ENCODE measurements at places on chromosomes 4 and X.

GRCh38 chrX:1444561-1445500 is 7.9 kb downstream of the ASMTL start:
- no peak for DNase-seq

DNA sequence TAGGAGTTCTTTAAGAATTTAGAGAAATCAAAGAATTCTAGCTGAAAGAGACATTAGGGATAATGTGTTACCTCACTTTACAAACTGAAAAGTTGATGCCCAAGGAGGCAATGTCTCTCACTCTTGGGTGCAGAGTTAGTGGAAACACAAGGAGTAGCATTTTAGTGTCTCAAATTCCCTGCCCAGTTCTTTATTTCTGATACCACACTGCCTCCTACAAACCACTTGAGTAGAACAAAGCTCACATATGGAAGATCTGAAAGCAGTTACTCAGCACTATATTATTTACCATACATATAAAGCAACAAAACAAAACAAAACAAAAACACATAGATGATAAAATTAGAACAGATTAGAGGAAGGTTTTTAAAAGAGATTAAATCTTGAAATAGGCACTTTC is 124.2 kb downstream of the REELD1 start:
- no peak for DNase-seq

- DNase-seq: no peak
These were observed 54.6 kb upstream of the DRP2 start for GRCh38 chrX:101164766-101165590.

- no peak for DNase-seq
These were observed 250.8 kb downstream of the SLC39A8 start for GRCh38 chr4:102094481-102094880.

DNA sequence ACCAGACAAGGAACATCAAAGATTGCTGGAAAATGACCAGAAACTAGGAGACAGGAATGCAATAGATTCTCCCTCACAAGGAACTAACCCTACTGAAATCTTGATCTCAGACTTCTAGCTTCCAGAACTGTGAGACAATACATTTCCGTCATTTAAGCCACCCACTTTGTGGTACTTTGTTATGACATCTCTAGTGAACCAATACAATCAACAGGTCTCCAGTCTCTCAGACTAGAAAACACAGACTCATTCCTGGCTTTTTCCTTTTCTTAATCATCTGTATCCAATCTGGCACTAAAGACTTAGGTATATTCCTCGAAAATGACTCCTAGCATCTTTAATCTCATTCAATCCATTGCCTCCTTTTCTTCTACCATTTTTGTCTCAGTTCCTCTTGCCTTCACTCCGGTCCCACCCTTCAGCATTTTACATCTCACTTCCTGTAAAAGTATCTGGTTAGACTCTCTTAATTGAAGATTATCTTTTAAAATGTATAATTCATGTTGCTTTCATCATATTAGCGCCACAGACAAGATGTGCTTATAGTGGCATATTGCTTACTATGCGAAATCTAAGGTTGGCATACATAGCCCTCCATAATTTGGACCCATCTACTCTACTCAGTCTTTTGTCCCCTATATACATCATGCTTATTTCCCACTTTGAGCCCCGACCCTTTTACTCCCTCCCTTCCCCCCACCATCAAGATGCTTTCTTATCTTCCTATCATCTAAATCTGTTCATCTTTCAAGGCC is 250.0 kb downstream of the ENOX2 start:
- DNase-seq: no peak

GRCh38 chr4:92101737-92102172 is 202.0 kb upstream of the GRID2 start:
- DNase-seq: no peak

DNA sequence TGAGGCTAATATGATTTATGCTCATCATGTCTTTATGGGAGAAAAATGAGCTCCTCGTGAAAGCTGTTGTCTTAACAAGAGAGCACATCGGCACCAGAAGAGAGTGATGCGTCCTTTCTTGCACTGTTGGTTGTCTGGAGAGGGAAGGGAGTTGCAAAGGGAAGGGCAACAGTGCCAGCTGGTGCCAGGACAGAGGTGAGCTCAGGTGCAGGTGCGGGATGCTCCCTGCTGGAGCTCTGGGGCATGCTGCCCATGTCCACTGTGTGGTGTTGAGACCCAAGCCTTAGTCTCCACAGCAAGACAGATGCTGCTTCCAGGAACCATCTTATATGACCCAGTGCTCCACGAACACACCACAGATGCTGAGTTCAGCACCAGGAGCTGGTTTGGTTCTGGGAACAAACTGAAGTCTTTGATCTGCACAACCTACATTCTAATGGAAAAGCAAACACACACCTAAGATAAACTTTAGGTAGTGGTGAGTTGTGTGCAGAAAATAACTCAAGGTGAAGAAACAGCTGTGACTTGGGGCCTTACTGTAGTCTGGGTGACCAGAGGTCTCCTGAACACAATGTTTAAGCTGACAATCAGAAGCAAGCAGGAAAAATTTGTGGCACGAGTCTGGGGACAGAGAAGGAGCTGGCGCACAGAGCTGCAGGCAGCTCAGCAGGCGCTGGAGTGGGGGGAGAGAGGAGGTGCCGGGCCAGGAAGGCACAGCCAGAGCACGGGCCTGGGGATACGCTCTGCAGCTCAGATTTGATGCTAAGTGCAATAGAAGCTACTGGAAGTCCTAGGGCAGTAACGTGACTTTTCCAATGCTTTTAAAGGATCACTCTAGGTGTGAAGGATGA is 73.2 kb downstream of the HAUS3 start:
- DNase-seq: no peak

GRCh38 chr4:121789960-121790829 is 10.9 kb upstream of the EXOSC9 start:
- no peak for DNase-seq

- DNase-seq: no peak
These were observed 86.5 kb upstream of the CBLL2 start for GRCh38 chrX:22186165-22186564.

GRCh38 chrX:108516184-108516583 is 76.5 kb downstream of the COL4A5 start:
- DNase-seq: no peak

DNA sequence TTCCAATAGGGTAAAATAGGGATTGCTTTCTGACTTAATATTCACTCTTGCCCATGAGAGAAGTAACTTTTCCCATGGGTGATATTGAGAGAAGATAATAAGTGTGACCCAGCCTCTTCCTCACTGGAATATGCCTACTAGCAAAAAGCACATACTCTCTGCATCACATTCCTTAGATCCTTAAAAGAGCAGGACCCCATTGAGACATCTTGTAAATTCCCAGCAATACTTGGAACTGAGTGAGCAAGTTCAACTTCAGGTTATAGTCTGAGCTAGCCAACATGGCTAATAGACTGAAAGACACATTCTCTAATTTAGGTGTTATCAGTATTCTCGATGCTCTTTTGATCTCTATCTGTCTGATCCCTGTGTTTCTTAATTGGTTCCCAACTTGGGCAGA is 1372.3 kb downstream of the STIM2 start:
- no peak for DNase-seq

DNA sequence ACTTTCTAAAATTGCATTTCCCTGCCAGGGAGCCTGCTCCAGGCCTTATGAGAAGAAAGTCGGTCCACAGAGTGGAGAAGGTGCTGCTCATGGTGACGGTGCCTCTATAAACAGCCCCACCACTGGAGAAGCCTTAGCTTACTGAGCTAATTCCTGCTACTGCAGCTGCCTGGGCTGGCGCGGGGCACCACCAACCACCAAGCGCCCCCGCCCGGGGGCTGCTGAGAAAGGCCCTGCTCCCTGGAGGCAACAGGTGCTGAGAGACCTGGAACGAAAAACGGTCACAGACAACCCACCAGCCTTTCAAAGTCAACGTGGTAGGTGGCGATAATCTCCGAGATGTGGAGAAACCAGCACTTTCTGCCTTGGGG is 2.9 kb downstream of the HCFC1 start:
- DNase-seq: peak; percentile 48

DNA sequence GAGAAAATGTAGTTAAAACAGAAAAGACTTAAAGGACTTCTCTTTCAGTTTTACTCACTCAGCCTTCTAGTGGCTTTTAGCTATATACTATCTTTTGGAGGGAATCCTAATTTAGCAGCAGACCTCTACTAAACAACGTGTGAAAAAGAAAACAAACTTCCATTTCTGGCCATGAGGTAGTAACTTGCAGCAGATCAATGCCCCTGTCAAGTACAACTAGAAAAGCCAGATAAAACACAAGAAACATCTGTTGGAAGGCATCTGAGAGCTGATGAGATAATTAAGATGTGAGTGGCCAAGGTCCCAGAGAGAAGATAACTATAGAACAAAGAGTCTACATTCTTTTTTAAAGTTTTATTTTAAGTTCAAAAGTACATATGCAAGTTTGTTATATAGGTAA is 101.7 kb downstream of the CORIN start:
- no peak for DNase-seq

GRCh38 chr4:154625971-154626370 is 13.5 kb upstream of the FGG start:
- no peak for DNase-seq

DNA sequence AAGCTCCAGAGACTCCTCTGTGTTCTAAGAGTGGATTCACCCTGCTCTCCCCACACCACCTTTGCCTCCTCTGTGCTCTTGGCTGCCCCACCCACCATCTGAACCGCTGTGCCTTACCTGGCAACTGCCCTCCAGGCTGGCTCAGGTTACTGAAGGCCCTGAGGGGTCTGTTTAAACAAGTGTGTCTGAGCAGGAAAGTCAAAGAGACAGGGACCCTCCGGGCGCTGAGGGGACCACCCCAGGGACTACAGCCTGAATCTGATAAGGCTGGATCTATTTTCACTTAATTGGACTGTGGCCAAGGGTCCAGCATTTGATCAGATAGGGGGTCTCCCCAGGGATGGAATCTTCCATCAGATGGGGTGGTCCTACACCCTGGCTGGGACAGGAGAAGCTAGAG is 10.4 kb upstream of the MSX1 start:
- no peak for DNase-seq

GRCh38 chrX:38363046-38363445 is 10.6 kb downstream of the OTC start:
- DNase-seq: no peak

DNA sequence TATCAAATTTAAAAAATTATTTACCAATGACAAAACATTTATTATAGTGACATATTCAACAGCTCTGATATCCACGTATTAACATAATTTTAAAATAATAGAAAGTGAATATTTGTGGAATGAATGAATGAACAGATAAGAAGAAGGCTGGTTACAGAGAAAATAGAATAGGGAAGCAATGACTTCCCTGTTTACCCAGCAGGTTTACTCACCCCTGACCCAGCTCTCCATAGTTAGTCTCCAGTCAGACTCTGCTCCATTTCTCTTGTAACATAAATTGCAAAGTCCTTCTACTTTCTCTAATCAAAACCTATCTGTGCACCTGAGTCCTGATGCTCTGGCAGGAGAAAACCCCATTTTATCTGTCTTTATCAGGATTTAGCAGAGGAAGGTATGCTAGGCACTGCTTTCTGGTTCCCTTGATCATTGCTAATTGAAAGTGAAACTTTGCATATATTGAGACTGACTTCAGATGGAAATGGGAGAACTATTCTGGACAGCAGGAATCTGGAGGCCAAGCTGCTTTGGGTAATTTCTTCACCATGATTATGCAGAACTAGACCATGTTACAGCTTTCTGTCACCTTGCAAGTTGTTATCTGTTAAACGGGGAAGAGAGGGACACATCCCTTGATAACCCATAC is 363.0 kb downstream of the FAT4 start:
- no peak for DNase-seq

DNA sequence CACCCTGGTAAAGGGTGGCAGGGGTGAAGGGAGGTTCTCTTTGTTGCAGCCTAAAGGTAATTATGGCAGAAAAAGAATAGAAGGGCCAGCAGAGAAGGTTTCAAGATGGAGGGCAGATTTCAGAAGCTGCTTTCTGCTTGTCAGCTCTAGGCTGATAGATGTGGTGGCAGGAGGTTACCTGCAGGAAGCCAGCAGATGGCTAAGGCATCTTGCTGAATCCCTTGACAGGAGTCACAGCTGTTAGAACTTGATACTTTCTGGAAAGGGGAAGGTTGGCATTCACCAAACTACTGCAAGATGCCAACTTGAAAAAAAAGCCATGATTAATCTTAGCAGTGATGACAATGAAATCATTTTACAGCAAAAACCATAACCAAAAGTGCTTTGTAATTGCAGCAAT is 69.5 kb upstream of the CBLL2 start:
- no peak for DNase-seq

DNA sequence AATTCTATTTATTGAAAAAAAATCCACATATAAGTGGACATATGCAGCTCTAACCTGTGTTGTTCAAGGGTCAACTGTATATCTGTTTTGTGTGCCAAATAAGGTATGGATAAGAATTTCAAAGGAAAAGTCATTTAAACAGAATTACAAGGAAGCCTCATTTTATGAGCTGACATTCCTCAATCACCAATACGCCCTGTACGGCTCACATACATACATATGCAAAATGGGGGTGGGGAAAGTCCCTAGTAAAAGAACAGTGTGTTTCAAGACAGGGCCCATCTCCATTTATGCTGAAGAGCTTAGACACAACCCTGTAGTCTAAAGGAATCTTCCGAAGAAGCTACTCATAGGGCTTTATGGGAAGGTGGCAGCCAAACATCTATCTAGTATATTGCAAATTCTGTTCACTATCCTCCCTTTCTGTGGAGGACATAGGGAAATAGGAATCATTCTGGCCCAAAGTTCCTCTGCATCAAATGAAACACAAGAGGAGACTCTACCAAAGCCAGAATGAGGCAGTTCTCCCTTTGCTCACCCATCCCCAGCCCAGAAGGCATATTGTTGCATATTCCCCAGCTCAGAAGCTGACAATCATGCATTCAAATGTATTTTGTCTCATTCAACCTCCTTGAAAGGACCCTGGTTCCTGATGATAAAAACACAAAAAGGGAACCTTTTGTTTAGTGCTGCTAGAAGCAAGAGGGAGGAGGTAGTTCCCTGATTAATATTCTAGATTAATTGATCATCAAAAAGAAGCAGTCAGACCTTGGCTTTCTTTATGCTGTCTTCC is 13.7 kb upstream of the ZBTB33 start:
- no peak for DNase-seq

GRCh38 chr4:139241086-139241783 is 38.8 kb downstream of the MGARP start:
- no peak for DNase-seq

DNA sequence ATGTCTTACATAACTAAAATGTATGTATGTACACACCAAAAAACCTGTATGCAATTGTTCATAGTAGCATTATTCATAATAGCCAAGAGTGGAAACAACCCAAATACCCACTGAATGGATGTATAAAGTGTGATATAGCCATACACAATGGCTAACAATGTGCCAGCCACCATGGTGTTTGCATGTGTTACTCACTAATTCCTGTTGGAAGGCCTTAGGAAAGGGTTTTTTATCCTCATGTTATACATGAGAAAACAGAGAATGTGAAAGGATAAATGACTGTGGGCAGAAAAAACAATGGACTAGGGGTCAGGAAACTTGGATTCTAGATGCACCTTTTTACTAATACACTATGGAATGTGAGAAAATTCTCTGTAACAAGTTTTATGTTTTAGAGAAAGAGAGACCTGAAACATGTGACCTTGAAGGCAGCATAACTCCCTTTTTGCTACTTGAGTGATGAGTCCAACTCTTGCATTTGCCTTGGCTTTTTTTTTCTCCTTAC is 55.7 kb downstream of the TIGD2 start:
- DNase-seq: no peak

GRCh38 chr4:118076958-118077766 is 42.9 kb downstream of the NDST3 start:
- peak; percentile 22 for DNase-seq

Data from stimulated activated CD4-positive, alpha-beta T cell treated with anti-CD3 and anti-CD28 coated beads, Interleukin-15, amount 100 ng/mL, for 24 hours (primary cell).